ENCODE measurements at places on chromosomes 2 and 18. TPM values are rescaled to one million over a fixed set of nuclear protein-coding genes. Genes with fewer than 3 reads are reported as not detected.
A peak's percentile ranks its signal among the peaks of the same experiment; 100 is the strongest.

DNA sequence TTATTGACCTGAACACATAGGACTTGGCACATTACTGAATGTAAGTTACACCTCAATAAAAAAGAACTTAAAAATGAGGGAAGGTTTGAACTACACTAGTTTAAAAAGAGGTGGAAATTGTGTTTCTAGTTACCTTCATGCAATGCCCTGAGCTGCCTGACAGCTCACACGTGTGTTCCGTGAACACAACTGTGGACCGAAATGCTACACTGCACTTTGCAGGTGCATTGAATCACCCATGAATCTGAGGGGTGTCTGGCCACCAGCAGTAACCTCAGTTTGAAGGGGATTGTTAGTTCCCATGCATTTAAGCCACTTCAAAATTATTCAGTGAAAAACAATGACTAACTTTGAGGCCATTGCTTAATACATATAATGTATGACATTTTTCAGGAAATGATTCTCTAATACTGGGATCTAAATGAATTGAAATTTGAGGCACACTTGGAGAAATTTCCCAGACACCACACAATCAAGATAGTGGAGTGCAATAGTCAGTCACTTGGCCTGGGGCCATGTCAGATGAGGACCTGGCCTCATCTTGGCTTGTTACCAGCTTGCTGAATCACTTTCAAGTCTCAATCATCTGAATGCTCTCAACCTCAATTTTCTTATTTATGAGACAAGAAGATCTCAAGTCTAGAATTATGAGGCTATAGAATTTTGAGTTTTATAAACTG is 59.3 kb downstream of the MYL12B start:
- H3K4me1 ChIP-seq = peaks cover 20% of the 10 kb centered on the region
- H3K36me3 ChIP-seq = no peaks in the 10 kb centered on the region
- no peak overlapping the region for H3K4me3 ChIP-seq
- peak overlapping the region; percentile 37 for H3K27ac ChIP-seq
- no peaks in the 10 kb centered on the region for H3K27me3 ChIP-seq

DNA sequence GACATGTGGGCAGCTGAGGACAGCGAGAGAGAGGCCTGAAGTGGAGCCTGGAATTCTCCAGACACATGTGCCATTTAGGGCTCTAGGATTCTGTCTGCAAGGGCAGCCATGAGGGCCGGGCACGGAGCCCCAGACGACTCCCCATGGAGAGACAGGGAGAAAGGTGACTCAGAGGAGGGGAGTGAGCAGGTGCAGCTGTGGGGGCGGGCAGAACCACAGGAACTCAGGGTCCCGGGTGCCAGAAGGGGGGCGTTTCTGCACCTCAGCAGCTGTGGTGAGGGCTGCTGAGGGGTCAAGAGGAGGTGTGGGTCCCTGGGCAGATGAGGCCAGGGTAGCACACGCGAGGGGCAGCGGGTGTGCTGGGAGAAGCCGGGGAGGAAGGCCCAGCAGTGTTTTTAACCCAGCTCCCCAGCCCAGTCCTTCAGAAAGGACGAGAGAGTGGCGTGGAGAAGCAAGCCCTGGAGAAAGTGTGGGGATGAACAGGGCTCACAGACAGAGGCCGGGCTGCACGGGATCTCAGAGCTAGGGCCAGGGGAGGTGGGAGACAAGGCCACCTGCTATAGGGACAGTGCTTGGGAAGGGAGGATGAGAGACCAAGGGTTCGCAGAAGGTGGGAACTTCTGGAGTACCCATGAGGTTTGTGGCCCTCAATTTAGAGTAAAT is 7.6 kb downstream of the GPR17 start:
- no peak for DNase-seq
- no peak overlapping the region for H3K27ac ChIP-seq
- no peaks in the 10 kb centered on the region for H3K4me1 ChIP-seq

The PLEK gene
- total RNA-seq = not detected

The CFC1 gene
- not detected for total RNA-seq

The LRP2 gene
- total RNA-seq = not detected

Measured in GM23248 (cell line).